B cell (primary cell): ENCODE measurements at places on chromosomes 2 and 18.

DNA sequence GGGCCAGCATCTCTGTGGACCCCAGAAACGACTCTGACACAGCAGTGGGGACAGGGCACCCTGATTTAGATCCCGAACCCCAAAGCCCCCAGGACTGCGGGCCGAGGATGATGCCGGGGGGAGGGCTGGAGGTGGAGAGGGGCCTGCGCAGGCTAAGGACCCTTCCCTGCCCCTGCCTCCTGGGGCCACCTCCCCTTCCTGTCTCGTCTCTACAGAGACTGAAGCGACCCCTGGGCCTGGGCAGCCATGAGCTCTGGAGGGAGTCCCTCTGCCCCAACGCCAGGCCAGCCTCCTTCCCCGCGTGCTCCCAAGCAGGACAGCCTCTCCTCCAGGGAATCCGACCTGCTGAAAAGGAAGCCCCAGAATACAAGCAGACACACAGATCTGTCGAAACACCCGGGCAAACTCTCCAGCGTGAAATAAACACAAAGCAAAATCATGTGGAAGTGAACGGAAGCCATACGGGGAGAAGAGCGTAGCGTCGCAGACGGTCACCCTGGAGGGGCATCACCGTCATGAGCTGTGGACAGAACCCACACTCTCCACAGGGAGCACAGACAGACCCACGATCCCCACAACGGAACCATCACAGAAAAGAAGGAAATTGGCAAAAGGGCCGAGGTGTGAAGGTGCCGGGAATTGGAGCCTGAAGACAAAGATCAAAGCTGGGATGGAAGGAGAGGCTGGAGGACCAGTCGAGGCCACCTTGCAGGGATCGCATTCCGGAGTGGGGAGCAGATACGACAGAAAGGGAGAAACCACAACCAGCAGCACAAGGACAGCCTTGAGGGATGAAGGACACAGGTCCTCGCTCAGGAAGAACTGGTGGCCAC is 51.0 kb upstream of the CTDP1 start:
- no peak for DNase-seq

GRCh38 chr2:57802243-57802642 is 244.4 kb upstream of the VRK2 start:
- no peak for DNase-seq

DNA sequence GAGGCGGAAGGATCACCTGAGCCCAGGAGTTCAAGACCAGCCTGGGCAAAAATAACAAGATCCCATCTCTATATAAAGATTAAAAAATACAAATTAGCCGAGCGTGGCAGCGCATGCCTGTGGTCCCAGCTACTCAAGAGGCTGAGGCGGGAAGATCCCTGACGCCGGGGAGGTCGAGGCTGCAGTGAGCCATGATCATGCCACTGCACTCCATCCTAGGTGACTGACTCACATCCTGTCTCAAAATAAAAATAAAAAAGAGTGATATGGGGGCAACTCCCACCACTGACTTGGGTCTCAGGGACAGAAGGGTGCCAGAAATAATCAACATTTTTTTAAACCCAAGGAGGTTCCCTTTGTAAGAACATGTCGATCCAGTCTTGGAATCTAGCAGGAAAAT is 37.6 kb downstream of the ZNF516 start:
- DNase-seq, result no peak

DNA sequence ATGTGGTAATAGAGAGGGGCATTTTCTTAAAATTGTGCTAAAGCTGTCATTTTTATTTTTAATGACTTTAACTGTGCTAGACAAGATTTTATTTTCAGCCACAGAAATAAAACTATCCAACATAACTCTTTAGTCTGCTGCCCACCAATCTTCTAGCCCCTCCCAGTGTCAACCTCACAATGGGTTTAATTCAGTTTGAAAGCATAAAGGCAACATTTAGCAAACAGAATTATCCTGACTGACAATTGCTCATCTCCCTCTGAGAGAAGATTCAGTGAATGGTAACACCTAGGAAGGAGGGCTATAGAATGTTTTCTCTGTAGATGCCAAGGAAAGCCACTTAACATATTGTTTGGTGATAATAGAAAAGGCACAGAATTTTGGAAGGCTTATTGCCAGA is 5.2 kb downstream of the ERMN start:
- no peak for DNase-seq

GRCh38 chr2:71474116-71474743 is 20.9 kb downstream of the DYSF start:
- DNase-seq, result no peak

GRCh38 chr18:79241755-79242154 is 154.0 kb upstream of the NFATC1 start:
- no peak for DNase-seq

DNA sequence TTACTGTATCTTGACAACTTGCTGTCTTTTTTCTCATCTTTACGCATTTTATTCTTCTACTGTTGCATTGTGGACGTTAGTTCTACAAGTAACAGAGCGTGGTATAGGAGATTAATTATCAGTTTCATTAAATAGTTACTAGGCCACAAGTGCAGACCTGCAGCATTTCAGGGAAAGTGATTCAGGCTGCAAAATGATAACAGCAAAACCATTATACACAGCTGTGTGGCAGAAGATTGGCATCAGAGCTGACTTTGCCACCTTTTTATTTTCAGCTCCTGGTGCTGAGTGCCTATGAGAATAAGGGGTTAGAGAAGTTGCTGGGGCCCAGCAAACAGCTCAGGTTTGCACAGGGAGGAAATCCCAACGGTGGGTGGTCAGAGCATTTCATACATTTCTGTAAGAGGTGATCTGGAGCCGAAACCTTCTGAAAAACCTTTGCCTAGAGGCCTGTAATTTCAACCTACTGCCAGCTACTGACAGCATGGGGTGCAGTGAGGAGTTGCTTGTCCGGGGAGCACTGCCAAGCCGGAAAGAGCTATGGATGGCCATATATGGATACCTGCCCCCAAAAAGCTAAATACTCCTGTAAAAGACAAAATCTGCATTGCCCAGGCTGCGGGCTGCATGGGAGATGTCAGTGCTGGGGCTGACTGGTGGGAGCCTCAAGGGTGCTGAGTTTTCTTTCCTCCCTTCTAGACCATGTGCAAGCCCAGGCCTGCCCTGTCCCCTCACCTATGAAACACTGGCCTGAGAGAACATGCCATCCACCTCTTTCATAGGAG is 2.7 kb upstream of the CCBE1 start:
- DNase-seq, result no peak

GRCh38 chr18:12001421-12001820 is 20.1 kb downstream of the IMPA2 start:
- DNase-seq, result no peak

DNA sequence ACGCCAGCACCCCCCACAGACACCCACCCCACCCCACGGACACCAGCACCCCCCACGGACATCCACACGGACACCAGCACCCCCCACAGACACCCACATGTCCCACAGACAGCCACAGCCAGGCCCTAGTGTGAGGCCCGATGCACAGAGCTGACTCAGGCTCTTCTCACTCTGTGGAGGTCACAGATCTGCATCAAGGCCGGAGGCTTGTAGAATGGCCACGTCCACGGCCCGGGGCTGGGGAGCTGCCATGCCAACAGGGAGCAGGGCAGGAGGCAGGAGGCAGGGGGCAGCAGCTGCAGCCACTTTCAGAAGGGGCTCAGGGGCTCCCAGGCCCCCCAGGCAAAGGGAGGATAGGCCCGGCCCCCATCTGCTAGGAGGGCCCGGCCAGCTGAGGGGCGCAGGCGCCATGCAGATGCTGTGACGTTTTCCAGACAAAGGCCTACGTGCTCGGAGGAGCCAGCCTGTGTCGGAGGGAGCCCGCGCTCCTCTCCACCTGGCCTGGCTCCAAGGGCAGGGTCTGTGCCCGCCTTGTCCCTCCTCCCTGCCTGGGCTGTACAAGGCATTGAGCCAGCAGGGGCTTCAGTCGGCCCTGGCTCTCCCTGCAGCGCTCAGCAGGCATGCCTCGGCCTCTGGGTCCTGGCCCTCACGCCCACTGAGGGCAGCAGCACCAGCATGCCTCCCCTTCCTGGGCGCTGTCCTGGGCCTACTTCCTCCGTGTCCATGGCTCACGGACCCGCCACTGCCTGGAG is 249.0 kb downstream of the TWIST2 start:
- no peak for DNase-seq

GRCh38 chr2:38621018-38621417 is 18.3 kb upstream of the HNRNPLL start:
- no peak for DNase-seq

DNA sequence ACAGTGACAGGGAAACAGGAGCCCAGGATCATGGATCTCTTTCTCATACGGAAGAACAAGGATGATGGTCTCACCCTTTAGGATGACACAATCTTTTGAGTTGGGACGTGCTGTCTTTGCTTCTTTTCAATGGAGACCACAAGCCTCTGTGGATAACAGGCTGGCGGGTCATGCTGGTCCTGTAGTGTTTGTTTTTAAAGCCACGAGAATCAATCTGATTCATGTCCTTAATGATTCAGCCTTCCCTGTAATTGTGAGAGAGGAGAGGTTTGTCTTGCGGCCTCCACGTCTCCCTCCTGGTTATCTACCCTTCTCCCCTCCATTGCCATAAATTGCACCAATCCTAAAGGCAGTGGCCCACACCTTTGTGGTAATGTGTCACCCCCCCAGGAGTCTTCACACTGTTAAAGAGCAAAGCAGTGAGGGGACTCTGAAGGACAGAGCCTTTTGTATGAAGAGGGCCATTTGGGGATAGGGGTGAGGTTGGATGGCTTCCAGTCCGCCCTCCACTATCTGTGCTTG is 87.7 kb upstream of the TGFA start:
- no peak for DNase-seq

GRCh38 chr2:187627153-187627552 is 72.9 kb upstream of the TFPI start:
- DNase-seq, result no peak

- no peak for DNase-seq
Measured at GRCh38 chr2:217208867-217209266, 349.0 kb upstream of the TNP1 start.

- no peak for DNase-seq
Measured at GRCh38 chr2:182628916-182629315, 87.1 kb upstream of the DNAJC10 start.

DNA sequence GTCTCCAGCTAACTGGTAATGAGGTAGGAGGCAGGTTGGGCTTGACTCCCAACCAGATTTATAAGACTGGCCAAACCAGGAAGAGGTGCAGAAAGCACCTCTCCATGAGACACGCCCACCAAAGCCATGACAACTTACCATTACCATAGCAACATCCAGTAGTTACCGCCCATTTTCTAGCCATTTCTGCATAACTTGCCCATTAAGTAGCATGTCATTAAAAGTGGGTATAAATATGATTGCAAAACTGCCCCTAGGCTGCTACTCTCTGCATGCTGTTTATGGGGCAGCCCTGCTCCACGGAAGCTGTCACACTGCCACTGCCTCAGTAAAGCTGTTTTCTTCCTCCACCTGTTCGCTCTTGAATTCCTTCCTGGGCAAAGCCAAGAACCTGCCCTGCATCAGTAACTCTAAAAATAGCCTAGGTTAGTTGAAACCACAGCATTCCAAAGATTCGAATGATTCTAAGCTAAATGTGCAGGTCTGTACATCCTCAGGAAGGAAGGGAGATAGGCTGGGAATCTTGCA is 131.9 kb downstream of the ATL2 start:
- DNase-seq, result no peak

DNA sequence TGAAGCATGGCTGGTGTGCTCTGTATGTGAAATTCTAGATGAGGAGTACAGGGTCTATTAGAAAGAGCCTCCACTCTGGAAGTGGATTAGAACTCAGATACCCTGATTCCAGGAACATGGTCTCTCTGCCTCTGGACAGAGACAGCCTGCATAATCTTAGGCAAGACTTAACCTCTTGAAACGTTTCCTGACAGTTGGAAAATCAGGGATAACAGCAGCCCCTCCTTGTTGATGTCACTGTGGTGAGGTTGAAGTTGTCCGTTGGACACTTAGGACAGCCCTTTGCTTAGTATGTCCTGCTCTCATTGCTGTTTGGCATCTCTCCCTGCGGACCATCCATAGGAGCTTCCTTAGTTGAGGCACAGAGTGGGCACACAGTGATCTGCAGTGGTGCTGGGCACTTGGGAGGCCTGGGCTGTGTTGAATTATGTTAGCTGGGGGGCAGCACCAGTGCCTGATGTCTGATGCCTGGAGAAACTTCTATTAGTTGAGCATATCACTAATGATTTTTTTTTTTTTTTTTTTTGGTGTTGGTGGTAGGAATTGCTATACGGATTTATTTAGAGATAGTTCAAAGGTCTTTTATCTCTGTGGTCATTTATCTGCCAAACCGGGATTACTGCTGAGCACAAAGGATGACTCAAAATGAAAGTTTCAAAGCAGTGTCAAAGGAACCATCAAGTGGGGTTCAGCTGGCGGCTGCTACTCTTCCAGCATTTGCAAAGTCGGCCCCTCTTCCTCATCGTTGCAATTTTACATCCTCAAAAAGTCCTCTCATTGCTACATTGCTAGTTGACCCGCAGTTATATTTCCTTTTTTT is 28.8 kb downstream of the SETBP1 start:
- peak; percentile 24 for DNase-seq

DNA sequence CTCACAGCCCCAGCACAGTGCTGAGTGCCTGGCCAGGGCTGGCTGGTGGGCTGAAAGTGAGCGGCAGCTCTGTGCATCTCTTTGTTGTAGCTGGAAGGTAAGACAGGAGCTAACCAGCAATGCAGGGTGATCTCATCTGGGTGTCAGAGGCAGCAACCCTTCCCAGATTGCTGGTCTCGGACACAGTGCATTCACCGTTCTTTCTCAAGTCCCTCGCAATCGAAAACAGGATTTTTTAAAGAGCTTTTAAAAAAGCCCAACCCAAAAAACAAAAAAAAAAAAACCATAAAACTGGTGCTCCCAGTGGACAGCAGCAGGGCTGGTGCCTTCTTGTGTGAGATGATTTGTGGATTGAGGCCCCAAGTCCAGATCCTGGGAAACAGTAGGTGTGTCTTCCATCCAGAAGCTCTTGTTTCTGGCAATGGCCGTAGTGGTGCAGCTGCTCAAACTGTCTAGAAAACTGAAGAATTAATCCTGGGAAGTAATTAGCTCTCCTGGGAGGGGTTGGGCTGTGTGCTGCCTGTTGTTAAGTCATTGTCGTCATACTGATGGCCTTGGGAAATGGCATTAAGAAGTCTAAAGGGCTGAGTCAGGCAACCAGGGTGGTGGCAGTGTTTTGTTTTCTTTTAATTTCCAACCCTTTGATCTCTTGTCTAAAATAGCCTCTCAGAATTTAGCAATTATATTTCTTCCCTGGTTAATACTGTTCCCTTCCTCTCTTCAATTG is 156.7 kb downstream of the KLHL29 start:
- DNase-seq, result no peak
